Activated naive CD4-positive, alpha-beta T cell treated with anti-CD3 and anti-CD28 coated beads for 36 hours (primary cell): ENCODE measurements at places on chromosomes 6 and 20.
A peak's percentile ranks its signal among the peaks of the same experiment; 100 is the strongest.

DNA sequence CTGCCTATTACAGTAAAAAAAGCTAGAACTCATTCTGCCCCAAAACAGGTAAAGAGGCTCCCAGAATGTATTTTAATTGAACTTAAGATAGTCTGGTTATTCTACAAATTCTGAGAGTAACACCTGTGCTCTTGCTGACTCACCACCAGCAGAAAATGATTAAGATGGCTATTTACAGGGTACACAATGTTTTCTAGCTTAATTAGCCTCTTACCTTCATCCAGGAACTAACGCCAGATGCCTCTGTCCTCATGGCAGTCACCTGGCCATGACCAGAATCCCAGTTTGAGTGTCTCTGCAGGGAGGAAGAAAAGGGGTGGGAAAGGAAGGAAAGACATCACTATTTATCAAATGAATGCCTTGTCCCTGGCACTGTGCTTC is 31.3 kb upstream of the PPP1R3G start:
- DNase-seq: no peak

GRCh38 chr6:145895802-145896201 is 68.4 kb downstream of the SHPRH start:
- DNase-seq: no peak

- DNase-seq: no peak
Measured at GRCh38 chr6:102402635-102403329, 1009.3 kb downstream of the GRIK2 start.

GRCh38 chr6:134078166-134078565 is 25.7 kb upstream of the SLC2A12 start:
- no peak for DNase-seq

DNA sequence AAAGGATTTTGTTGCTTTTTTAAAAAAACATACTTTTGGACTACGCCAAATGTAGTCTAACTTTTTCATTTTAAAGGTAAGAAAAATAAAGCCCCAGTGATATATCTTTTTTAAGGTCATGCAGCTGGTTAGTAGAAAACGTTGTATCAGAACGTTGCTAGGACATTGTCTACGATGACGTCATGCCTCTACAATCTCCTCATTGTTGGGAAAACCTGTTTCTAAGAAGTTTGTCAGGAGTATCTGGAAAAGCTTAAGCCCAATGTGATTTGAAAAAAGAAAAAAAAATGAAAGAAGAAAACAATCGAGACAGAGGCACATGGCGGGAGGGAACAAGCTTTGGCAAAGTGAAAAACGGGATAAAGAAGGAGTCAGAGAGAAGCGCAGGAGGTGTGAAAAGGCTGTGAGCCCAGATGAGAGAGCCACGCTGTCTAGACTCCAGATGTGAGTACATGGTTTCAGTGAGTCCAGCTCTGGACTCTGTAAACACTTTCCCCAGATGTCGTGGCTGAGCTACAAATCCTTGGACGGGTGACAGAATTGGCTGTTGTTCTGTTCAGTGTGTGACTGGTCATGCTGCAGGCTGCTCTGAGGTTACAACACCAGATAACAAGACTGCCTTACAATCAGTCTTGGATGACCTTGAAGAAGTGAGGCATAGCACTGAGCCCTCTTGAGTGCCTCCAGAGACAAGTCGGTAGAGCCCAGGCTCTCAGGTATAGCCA is 656.7 kb upstream of the ID4 start:
- DNase-seq: no peak

DNA sequence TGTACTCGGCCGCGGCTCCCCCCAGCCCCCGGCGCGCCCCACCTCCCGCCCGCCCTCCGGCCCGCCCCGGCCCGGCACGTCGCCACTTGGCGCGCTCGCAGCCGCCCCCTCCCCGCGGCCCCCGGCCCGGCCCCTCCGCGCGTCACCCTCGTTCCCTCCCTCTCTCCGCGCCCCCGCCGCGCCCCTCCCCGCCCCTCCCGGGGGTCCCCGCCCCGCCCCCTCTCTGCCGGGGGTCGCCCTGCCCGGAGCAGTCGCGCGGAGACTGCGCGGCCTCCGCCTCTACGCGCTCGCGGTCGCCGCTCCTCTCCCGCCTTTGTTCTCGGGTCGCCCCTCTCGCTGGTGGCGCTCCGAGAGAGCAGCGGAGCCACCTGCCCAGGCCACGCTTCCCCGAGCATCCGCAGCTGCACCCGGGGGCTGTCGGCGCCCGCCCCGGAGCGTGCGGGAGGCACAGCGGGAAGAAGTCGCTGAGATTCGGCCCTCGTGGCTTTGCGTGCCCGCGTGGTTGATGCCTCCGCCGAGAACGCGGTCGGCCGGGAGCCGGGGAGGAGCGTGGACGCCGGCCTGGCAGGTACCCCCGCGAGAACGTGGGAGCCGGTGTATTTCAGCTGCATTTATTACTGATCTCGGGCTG is at the start of gene PHF10:
PHF10 (minus strand) TSS at position 7 of the 631 bp plus-strand sequence. CDS start 569 bp downstream, outside the sequence.
- DNase-seq: peak; percentile 57
